ENCODE measurements at places on chromosomes 7 and 10.
A peak's percentile ranks its signal among the peaks of the same experiment; 100 is the strongest.

DNA sequence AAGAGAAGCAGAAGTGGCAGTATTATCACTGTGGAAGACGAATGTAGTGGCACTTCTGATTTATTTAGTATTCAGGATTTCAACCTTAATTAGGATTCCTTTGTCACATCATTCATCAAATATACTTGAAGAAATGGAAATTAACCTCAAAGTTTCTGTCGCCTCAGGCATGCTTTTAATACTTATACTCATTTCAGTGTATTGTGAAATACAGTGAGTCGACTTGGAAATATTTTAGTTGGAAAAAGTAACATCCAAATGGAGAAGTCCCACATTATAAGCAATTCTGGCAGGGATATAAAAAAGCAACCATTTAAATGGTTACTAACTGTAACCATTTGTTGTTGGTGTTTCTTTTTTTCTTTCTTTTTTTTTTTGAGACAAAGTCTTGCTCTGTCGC, 648.8 kb downstream of the ARL4A start:
- peak; percentile 69 for DNase-seq

DNA sequence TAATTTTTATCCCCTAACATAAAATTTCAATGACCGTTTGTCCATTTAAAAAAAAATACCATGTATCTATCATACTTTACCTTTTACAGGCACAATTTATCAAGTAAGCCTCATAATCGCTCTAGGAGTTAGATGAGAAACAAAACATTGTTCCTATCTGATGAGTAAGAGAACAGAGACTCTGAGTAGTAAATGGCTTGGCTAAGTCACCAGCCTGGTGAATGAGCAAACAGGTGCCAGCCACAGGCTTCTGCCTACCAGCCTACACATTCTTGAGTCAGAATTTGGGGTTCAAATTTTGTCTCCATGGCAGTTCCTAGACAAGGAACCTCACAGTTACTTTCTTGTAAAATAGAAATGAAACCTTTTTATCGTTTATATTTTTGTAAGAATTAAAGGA, 235.4 kb downstream of the HGF start:
- DNase-seq, result no peak

DNA sequence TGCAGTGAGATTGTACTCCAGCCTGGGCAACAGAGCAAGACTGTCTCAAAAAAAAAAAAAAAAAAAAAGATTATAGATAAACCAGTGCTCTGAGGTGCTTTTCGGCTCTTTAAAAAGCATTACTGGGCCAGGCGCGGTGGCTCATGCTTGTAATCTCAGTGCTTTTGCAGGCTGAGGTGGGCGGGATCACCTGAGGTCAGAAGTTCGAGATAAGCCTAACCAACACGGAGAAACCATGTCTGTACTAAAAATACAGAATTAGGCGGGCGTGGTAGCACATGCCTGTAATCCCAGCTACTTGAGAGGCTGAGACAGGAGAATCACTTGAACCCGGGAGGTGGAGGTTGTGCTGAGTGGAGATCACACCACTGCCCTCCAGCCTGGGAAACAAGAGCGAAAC, 6.6 kb upstream of the HNRNPF start:
- DNase-seq, result no peak

DNA sequence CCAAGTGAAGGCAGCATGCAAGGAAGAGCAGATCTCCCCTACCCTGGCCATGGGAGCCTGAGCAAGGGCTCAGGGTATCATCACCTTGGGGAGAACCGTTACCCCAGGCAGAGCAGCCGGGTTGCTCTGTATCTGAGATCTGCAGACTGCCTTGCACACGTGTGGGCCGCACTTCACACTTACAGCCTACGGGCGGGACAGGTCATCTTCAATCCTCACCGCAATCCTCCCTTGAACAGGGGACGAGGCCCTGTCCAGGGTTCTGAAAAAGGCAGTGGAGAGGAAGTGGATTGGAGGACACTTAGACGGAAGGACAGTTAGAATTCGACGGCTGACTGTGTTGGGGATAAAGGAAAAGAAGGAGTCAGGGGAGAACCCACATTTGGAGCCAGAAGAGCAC, 51.4 kb downstream of the NPS start:
- no peak for DNase-seq

DNA sequence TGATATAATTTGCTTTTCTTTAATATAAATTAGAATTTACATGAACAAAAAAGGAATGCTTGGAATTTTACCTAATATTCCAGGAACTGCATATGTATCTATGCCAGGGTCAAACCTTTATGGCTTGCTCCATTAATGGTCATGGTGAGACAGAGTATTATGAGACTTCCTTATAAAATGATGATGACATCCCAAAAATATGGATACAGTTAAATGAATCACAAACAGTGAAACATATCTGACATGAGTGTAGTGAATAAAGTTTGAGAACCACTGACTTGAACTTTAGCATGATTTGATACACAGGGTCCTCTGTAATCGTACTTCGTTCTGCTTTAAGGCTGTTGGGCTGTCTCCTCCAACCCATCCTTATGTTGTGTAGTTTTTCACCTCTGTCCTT, 51.8 kb downstream of the MARCHF5 start:
- DNase-seq, result peak; percentile 32

GRCh38 chr10:110456523-110457091, 41.1 kb upstream of the DUSP5 start:
- DNase-seq, result peak; percentile 42

GRCh38 chr7:75937958-75938786, 23.2 kb downstream of the POR start:
- DNase-seq, result peak; percentile 86

DNA sequence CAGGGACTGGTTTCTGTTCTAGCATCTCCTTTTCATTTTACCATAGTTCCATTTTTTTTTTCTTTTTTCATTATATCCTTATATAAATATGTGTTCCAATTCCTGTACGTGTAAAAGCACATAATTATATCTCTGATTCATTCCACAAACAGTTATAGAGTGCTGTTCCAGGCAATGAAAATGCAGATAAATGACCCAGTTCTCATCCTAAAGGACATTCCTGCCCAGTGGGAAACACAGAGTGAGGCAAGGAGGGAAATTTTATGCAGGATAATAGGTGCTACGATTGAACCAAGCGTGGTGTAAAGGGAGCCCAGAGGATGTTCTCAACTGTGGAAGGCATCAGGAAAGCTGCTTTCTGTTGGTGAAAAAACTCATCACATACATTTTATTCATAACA, 408.1 kb downstream of the GATA3 start:
- no peak for DNase-seq

GRCh38 chr7:47337531-47337930, 244.4 kb downstream of the TNS3 start:
- peak; percentile 57 for DNase-seq

GRCh38 chr10:116133634-116134033, 139.4 kb downstream of the GFRA1 start:
- no peak for DNase-seq

GRCh38 chr7:2812831-2813230, 31.3 kb downstream of the GNA12 start:
- no peak for DNase-seq
